ENCODE measurements at places on chromosomes 2 and 18.
A peak's percentile ranks its signal among the peaks of the same experiment; 100 is the strongest.

GRCh38 chr2:134932864-134933526 lies 14.4 kb downstream of the CCNT2 start:
- no peak for DNase-seq

GRCh38 chr18:40935423-40935822 lies 1019.6 kb upstream of the PIK3C3 start:
- no peak for DNase-seq

DNA sequence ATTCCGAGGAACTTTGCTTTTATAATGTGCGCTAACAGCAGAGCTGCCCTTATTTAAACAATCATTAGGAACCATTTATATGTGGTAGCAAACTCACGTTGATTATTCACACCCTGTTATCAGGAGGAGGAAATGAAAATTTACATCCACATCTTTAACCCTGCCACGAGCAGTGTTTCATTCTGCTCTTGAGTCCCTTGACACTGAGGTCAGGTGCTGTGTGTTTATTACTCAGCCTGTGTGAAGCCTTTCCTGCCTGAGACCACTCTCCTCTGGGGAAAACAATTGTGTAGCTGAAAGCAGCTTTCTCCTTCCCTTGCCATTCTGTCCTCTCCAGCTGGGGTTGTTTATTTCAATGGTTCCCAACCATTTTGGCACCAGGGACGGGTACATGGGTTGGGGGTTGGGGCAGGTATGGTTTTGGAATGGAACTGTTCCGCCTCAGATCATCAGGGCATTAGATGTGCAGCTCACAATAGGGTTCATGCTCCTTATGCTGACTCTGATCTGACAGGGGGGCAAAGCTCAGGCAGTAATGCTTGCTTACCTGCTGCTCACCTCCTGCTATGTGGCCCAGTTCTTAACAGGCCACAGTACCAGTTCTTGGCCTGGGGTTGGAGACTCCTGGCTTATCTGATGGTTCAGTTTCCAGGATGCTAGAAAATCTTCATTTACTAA lies 651.1 kb downstream of the TDRD15 start:
- DNase-seq: no peak

DNA sequence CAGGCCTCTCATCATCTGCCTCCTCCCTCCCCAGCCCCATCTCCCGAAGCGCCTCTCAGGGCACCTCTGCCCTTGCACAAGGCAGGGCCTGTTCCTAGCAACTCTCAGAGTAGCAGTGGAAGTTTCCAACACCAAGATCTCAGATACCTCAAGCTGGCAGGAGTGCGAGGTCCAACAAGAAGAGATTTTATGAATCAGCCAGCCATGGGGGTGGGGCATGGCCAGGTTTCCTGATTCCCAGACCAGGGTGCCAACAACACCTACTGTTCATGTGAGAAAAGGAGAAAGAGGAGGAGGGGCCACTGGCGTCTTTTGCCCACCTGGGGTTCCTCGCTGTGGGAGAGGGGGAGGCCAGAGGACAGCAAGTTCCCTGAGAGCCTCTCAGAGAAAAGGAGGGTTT lies 6.6 kb upstream of the STEAP3 start:
- DNase-seq: no peak

GRCh38 chr2:44952143-44952805 lies 10.8 kb downstream of the SIX3 start:
- DNase-seq: no peak

- DNase-seq: peak; percentile 73
Observed at GRCh38 chr18:24014062-24014985, at the start of gene TTC39C. TSS of gene TTC39C (plus strand) at chr18:24014754. CDS start at chr18:24014872, 118 bp downstream.

DNA sequence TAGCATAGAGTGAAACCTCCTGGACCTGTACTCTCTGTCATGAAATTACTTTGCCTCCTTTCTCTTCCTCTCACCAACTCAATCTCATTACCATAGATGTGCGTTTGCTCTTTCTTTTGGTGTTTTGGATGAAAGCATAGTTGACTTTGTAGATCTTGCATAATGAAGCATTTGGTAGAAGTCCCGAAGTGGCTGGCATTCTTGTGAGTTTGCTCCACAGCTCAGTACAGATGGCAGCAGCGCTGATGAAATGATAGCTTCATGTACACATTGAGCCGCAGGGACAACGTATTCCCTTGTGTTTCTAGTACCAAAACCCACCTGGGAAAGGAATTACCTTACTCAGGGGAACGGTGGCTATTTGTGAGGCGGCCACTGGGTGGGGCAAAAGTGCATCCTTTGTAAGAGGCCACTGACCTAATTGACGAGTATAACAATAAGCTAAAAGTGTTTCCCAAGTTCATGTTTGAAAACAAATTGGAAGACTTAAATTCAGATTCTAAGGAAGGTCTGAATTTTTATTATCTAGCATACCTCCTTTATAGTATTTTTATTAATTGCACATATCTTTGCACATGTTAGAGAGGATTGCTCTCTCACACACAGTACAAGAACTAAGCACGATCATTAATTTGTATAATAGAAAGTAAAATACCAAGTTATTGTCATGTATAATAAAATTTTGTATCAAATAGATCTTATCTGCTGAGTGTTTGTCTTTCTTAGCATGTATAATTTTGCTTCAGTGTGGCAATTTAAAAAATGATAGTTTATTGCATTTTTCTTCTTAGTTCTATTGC lies 25.4 kb upstream of the CDH7 start:
- no peak for DNase-seq

DNA sequence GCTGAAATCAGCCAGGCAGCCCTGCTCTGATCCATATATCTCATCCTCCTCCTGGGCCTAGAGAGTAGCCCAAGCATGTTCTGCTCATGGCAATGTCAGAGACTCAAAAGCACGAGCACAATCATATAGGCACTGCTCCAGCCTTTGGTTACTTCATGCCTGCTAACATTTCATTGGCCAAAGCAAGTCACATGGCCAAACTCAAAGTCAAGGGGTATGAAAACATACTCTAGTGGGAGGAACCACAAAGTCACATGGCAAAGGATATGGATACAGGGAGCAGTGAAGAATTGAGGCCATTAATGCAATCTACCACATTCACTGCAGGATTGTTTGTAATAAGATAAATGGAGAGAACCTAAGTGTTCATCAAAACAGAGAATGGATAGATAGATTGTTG lies 87.8 kb upstream of the SPATS2L start:
- no peak for DNase-seq

Data from CD4-positive, alpha-beta T cell treated with Interferon gamma for 1 hour (primary cell).